ENCODE measurements at places on chromosomes 7 and 10.

DNA sequence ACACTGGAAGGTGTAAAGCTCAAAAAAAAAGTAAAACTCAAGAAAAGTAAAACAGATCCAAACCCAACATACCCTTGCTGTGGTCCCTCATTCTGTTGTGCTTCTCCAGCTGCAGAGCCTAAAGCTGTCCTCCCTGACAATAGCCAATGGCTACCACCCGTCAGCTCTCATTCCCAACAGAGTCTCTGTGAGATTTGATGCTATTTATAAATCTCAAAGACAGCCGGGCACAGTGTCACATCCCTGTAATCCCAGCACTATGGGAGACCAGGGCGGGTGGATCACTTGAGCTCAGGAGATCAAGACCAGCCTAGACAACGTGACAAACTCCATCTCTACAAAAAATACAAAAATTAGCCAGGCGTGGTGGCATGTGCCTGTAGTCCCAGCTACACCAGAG lies 116.0 kb downstream of the KMT2E start:
- no peak for DNase-seq

DNA sequence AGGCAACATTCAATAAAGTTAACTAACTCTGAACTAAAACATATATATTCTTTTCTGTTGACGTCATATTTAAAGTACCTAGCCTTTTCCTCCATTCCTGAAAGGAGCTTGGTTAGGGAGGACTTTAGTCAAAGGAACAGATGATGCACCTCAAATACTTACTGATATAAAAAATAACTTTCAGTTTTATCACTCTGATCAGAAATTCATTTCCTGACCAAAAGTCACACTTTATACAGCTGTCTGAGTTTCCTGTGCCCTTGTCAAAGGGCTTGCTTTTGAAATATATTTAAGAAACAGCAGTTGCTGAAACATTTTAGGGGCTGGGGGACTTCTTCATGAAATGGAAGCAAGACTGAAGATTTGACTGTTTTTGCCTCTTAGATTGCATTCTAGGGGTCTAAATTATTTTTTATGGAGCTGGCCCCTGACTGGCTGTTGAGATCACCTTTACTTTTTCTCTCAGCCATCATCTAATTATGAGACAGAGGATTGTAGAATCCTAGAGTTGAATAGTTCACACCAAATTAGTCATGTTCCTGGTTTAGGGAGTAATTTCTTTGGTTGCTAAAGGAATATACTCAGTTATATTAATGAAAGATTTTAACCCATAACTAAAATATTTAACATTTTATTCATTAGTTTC lies 46.6 kb downstream of the GLCCI1 start:
- no peak for DNase-seq

GRCh38 chr10:78028438-78029268 lies 662 bp downstream of the POLR3A start:
- DNase-seq = no peak

DNA sequence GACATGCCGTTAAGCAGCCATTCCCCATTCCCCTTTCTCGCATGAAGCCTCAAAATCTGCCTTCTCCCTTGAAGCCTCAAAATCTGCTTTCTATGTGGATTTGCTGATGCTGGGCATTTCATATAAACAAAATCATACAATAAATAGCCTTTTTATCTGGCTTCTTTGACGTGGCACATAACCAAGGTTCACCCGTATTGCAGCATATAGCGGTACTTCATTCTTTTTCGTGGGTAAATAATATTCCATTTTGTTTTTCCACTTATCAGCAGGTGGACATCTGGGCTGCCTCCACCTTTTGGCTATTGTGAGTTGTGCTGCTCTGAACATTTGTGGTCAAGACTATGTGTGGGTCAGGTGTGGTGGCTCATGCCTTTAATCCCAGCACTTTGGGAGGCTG lies 57.0 kb downstream of the BRI3 start:
- DNase-seq = no peak

DNA sequence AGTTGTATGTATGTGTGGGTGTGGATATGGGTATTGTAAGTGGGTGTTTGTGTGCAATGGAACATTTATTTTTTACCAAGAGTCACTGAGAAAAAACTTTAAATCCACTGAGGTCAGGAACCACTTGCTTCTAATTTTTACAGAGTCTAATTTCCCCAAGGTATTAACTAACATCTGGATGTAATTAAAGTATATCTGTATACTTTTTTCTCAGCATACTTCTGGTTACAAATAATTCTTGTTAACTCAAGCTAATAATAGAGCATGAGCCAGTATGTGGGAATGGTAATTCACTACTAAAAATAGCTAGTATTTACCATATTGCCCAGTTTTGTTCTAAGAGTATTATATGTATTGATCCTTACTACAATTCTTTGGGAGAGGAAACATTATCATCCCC lies 24.6 kb upstream of the STEAP4 start:
- no peak for DNase-seq

- no peak for DNase-seq
Observed at GRCh38 chr7:3094701-3095445, 51.2 kb upstream of the CARD11 start.

DNA sequence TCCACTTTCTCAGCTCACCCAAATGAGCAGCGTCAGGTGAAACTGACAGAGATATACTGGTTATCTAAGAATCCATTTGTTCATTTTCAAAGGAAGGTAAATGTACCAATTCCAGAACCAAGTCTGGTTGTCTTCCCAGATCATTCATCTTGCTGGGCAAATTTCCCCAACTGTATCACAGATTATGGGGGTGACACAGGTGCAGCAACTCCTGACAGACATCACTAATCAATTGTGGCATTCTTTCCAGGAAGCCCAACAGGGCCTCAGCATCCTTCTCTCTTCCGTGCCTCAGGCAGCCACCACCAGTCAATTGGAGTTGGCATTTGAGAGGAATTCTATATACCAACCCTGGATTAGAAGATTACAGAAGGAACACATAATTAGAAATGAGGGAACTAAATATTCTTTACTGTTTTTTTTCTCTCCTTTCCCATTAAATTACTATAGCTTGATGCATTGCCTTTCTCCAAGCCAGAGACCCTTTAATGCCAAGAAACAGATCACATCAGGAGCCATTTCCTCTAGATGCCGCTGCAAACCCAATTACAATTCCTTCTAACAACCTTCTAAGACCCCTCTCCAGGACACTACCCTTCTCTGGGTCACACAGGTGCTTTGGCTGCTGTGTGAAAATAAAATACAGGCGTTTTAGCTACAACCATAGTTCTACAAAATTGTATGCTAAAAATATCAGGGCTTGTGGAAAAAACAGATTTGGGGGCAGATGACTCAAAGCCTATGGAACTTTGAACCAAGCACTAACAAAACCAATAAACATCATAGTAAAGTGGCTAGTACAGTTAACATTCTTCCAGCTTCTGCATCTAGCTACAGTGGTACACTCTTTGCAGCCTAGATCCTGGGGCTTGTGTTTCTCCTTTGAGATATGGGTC lies 291.6 kb downstream of the RNLS start:
- DNase-seq = no peak

DNA sequence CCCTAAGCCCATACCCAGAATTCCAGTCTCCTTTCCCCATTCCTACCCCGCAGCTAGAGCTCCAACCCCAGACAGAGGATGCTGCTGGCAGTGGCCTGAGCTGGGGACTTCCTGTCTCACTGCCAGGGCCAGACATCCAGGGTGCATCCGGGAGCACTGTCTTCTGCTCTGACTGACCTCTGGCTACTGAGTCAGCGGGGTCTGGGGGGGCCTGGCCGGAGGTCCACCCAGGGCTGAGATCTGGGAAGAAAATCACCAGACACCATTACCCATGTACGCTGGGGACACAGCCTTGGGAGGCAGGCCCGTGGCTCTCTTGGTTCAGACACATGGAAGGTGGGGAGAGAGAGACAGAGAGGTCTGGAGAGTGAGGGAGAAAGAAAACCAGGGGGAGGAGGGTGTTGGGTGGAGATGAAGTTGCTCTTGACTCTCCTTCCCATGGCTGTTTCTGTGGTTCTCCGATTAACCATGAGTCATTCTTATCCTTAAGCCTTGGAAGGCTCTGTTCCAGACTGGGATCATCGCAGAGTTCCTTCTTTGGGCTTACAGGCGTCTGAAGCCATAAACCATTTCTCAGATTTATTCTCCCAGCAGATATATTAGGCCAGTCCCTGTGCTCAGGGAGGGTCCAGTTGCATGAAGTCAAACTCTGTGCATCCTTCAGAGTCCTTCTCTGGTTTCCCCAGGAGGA lies 23.6 kb downstream of the TSPAN15 start:
- no peak for DNase-seq

DNA sequence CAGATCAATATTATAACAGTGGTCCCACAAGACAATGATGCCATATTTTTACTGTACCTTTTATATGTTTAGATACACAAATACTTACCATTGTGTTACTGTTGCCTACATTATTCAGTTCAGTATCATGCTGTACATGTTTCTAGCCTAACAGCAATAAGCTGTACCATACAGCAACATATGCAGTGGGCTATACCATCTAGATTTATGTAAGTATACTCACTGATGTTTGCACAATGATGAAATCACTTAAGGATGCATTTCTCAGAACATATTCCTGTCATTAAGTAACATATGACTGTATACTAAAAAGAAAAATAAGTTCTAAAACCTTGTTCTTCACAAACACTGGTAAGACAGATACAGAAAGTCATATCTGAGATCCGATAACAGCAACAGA lies 468.6 kb upstream of the SEMA3A start:
- DNase-seq = no peak

DNA sequence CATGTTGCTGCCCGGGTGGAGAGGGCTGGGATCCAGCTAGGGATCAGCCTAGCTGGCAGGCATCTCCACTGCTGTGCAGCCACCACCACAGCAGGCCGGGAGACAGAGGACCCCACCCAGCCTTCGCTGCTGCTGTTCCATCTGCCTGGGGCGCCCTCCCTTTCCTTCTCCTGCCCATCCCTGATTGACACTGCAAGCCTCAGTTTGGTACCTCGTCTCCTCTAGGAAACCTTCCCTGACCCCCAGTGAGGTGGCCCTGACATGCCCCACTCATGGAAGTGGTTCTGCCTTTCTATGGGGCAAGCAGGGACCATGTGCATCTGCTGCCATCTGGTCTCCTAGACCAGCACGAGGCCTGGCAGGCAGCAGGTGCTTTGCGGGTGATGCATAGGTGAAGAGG lies 30.4 kb upstream of the DPYSL4 start:
- no peak for DNase-seq

- DNase-seq = no peak
Observed at GRCh38 chr10:77478247-77478961, 159.2 kb downstream of the KCNMA1 start.

DNA sequence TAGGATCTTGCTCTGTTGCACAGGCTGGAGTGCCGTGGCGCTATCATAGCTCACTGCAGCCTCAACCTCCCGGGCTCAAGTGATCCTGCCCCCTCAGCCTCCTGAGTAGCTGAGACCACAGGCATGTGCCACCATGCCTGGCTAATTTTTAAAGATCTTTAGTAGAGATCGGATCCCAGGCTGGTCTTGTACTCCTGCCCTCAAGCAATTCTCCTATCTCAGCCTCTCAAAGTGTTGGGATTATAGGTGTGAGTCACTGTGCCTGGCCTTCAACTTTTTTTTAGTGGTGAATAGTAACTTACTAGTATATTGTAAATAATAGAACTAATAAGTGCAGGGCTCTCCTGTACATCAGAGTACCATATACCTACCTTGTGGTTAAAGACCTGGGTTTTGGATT lies 52.1 kb upstream of the LMTK2 start:
- DNase-seq = no peak

DNA sequence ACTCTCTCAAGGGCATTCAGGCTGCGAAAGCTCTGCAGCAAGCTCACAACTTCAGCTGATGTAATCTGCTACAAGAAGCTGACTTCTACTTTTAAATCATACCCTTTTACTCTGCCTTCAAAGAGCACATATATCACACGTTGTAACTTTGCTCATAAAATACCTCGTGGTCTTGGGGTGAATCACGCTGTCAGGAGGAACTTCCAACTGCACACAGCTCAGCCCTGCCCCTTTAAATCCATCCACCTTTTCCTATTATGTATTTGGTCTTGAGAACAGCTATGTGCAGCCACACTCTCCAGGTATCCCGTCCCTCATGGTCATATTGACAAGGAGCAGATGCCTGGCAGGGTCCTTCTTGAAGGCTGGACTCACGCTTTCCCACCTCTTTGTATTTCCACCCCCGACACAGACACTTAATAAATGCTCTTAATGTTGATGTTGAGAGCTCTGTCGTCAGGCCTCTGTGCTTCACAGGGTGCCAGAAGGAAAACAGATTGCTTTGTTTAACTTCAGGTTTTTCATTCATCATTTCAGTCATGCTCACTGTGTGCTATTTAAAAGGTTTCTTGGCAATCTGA lies 47.6 kb downstream of the ICA1 start:
- DNase-seq = no peak

- DNase-seq = no peak
Observed at GRCh38 chr7:106462914-106463482, 178.2 kb upstream of the NAMPT start.

DNA sequence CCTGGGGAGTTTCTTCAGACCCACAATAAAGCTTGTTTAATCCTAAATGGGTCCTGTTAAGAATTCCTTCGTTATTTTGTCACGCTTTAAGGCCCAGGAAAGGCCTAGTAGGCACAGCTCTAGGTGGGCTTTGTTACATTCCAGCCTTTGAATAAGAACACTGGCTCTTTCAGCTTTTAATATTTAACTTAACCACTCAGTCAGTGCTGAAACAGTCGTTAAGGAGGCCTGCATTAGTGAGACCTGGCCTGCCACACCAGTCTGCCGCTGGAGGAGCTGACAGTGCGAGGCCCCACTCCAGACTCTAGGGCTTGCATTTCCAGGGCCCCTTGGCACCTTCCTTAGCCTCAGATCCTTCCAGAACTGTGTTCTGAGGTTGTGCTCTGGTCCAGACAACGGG lies 351.4 kb downstream of the GLRX3 start:
- no peak for DNase-seq

DNA sequence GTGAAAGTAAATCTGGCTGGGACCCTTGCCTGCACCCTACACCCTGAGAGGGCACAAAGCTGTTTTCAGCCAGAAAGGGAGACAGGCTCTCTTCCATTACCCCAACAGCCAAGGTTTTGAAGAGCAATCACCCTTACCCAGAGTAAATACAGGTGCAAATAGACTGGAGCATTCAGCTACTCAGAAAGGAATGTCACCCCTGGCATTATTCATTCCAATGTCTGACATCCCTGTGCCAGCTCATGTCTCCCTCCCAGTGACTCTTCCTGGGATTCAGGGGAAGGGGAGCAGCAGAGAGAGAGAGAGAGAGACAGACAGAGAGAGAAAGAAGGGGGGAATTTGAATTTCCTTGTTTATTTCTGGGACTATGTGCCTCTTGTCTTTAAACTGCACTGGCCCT lies 611.8 kb downstream of the SORCS3 start:
- DNase-seq = no peak
